ENCODE measurements at places on chromosomes 3 and 15.
A peak's percentile ranks its signal among the peaks of the same experiment; 100 is the strongest.

GRCh38 chr3:111609700-111610099 is 14.6 kb upstream of the ZBED2 start:
- DNase-seq: no peak

DNA sequence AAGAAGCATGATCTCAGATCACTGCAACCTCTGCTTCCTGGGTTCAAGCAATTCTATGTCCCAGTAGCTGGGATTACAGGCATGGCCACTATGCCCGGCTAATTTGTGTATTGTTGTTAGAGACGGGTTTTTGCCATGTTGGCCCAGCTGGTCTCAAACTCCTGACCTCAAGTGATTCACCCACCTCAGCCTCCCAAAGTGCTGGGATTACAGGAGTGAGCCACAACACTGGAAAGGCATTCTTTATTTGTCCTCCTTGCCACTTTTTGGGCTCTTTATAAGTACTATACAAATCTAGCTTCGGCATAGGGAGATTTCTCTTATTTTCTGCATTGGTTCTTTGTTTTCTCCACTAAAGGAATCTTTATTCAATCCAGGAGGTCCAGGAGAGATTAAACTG is 18.6 kb downstream of the CMTM8 start:
- no peak for DNase-seq

DNA sequence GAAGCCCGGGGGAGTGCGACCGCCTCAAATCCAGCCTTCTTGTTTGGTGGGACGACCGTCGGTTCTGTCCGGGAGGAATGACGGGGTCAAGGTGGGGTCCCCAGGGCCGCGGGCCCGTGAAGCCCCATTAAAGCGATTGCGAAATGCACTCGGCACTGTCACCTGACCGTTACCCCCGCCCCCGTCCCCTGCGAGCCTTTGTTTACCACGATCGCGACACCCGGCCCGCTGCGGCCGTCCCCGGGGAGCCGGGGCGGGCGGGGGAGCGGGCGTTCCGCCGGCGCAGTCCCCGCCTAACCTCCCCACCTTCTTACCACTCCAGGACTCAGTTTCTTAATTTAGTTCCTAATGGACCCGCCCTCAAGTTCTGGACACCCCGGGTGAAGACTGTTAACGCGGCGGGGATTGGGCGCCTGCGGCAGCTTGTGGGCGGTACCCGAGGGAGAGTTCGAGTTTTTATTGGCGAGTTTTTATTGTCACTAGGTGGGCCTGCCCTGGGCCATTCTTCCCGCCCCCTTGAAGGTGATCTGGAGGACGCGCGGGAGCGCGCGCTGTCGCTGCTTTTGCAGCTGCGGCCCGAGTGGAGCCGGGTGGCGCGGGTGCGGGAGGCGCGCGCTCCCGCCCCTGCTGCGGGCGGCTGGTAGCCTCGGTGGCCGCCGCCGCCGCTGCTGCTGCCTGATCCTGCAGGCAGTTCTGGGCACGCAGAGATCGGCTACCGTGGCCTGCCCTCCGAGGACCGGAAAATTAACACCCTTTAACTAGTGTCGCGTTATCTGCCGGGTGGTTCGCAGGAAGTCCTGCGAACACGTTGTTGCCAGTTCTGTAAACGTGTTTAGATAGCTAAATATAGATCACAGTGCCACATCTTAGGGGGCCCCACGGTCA is 1.0 kb downstream of the KLHL24 start:
- DNase-seq: peak; percentile 90

- no peak for DNase-seq
These were observed 12.6 kb downstream of the CEP152 start for GRCh38 chr15:48798319-48798718.

DNA sequence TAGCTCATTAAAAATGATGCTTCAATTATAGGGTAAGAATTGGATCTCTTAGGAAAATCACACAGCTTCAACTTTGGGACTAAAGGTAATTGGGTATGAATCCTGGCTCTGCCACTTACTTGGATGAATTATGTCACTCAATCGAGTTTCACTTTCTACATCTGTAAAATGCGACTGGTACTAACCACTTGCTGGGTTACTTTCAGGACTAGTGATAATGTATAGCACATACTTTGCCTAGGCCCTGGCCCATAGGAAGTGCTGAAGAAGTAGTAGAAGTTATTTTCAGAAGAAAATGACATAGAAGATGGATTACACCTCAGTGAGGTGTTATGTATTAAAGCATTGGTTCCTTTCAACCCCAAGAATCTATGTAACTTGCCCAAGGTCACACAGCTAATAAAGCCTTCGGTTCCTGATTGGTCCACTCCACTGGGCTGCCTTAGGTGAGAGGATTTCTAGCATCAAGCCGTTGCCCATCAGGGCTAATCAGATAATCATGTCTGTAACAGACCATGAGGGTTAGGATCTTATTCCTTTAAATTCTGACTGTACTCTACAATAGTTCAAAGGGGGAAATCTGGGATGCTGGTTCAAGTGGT is 29.4 kb upstream of the AP4E1 start:
- DNase-seq: no peak

DNA sequence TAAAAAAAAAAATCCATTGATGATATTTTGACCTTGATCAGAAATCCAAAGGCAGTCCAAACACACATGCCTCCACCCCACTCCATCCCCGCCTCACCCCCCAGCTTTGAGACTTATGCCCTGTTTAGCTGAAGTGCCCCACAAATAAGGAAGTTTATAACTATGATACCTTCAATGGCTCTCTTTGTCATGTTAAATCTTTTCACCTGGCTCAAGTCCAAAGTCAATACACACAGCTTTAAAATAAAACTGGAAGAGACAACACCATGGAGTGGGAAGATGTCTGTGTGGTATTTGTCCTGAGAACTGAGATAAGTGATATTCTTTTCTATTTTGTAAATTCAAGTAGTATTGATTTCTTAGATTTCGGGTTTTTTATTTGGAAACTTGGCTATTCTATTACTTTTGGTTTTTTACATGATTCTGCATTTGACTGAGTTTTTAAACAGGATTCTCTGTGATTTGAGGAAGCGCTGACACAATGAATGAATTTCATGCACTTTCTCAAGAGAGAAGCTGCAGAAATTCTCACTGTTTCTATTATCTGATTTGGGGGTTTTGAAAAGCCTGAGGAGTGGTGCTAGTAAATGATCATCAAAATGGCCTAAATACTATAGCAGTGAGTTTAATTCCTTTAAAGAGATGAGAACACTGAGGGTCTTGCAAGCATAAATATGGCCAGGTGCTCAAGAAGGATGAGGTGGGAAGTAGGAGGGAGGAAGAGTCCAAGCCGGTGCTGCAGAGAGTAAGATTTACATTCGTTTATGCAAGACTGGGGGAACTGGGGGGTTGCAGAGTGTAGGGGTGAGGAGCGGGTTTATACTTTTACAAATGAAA is 5.2 kb downstream of the FOXB1 start:
- DNase-seq: no peak

- no peak for DNase-seq
These were observed 189.9 kb downstream of the SOX2 start for GRCh38 chr3:181901626-181902025.

GRCh38 chr15:34223904-34224596 is 766 bp upstream of the EMC4 start:
- DNase-seq: no peak

GRCh38 chr15:77516076-77516475 is 95.4 kb downstream of the HMG20A start:
- no peak for DNase-seq

- no peak for DNase-seq
These were observed 25.1 kb downstream of the PCSK6 start for GRCh38 chr15:101464256-101464998.

- no peak for DNase-seq
These were observed 5.6 kb downstream of the SUCNR1 start for GRCh38 chr3:151879037-151879436.

DNA sequence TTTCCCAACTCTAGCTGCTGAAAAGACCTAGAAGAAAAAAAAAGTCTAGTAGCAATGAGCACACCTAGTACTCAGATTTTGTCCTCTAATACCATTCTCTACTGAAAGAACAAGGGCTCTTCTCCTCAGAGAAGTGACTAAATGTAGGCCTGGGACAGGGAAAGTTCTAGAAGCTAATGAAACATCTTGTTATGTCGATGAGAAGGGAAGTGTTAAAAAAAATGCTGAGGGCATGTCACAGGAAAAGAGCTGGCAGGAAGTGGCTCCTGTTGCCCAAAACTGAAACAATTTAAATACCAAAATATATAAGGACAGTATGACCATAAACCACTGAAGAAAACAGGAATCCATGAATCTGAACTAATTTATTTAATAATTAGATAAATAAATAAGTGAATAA is 581.4 kb upstream of the TBL1XR1 start:
- no peak for DNase-seq

DNA sequence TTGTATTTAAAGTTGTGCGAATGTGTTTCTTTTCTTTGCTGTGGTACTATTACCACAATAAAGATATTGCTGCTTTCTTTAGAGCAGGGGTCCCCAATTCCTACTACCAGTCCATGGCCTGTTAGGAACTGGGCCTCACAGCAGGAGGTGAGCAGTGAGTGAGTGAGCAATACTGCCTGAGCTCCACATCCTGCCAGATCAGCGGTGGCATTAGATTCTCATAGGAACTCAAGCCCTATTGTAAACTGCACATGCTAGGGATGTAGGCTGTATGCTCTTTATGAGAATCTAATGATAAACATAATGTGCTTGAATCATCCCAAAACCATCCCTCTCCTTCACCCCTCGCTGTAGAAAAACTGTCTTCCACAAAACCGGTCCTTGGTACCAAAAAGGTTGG is 41.6 kb downstream of the DMXL2 start:
- DNase-seq: no peak

DNA sequence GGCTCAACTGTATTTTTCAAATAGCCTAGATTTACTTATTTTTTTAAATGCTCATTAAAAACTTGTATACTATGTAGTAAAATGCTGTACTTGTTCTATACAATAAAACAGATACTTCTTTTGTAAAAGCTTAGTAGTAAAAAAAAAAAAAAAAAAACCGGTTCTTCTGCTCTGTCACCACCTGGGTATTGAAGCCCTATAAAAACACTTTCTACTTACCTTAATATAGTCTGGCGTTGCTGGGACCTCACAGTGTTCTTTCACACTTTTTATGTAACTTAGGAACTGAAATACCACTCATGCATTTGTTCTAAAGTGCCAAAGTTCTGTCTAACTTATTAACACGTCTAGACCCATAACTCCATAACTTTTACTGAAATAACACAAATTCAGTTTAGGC is 61.4 kb downstream of the TASOR start:
- DNase-seq: no peak

GRCh38 chr15:75329571-75329970 is 6.3 kb upstream of the COMMD4 start:
- no peak for DNase-seq

GRCh38 chr3:65703026-65703425 is 335.7 kb downstream of the MAGI1 start:
- no peak for DNase-seq

DNA sequence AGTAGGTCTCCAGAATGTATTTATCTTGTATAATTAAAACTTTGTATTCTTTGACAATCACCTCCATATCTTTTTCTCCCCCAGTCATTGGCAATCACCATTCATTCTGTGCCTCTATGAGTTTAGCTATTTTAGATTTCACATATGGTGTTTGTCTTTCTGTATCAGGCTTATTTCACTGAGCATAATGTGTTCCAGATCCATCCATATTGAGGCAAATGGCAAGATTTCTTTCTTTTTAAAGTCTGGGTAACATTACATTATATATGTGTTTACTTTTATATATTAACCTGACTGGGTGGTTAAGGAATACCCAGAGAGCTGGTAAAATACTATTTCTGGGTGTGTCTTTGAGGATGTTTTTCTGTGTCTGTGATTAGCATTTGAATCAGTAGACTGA is 486.6 kb downstream of the SQOR start:
- no peak for DNase-seq

GRCh38 chr15:60620708-60621107 is 141.8 kb upstream of the ICE2 start:
- DNase-seq: no peak

DNA sequence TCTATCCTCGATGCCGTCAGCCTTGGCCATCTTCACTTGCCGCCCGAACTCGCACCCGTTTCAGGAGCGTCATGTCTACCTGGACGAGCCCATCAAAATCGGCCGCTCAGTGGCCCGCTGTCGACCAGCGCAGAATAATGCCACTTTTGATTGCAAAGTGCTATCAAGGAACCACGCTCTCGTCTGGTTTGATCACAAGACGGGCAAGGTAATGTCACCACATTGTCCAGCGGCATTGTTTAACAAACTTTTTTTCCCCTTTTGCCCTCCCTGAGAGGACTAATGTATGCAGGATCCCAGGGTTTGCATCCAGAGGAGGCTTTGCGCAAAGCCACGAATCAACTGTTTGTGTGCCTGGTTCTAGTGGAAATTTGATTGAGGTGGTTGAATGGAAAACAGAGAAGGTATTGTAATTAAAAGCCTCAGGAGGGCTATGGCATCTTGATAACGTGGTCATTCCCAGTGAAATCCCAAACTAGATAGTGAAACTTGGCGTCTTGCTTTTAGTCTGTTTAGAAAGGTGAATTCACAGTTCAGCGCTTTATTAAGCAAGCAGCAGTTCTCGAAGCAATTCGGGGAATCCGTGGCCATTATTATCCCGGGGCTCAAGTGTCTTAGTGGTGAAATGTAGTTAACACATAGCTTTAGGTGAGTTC is 1.7 kb downstream of the SLMAP start:
- no peak for DNase-seq

DNA sequence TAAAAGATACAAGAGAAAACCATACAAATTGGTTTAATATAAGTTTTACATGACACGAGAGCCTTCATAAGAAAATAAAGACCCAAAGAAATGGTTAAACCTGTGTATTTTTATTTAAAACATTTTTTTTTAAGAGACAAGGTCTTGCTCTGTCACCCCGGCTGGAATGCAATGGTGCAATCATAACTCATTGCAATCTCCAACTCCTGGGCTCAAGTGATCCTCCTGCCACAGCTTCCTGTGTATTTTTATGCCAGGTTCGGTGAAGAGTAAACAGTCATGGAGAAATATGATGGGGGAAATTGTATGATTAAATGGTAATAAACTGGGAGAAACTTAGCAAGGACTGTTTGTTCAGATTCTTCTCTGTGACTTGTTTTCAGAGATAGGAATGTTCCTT is 441.0 kb downstream of the TUSC7 start:
- DNase-seq: no peak

GRCh38 chr15:46251903-46252302 is 617.1 kb downstream of the SQOR start:
- DNase-seq: no peak

GRCh38 chr3:43217633-43218032 is 68.7 kb upstream of the SNRK start:
- no peak for DNase-seq

DNA sequence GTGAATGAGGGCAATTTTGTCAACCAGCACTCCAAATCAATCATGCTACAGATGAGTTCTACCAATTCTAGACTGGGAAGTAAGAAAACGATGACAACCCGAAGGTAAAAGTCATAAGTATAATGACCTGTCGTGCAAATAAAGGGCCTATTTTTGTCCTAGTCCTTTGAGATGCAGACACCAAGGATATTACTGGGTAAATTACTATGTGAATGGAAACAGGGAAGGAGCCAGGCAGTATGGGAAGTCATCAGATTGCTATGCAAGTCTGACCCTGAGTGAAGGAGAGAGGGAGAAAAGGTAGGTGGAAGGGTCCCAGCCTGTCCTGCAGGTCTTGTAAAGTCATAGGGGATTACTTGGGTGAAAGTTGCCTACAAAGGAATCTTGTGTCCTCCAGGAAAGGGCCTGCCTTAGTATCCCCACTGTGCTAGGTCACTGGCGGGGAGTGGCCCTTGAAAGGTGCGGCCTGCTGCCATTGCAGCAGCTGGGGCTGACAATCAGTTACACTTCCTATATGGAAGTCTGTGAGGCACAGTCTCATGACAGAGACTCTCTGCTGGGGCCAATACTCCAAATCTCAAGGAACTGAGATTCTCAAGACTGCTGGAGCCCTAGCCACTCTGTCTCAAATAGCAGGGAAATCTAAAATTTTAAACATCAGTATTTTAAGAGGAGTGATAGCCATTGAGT is 149.9 kb upstream of the SLC2A2 start:
- no peak for DNase-seq

Data from activated T-cell treated with anti-CD3 and anti-CD28 coated beads for 48 hours (primary cell).